ENCODE measurements at places on chromosomes 12 and 14. TPM values are rescaled to one million over a fixed set of nuclear protein-coding genes. Genes with fewer than 3 reads are reported as not detected.

GRCh38 chr14:82511399-82511798 lies 977.7 kb upstream of the SEL1L start:
- no peak for DNase-seq
- no peaks in the 10 kb centered on the region for H3K36me3 ChIP-seq
- no peak overlapping the region for H3K4me3 ChIP-seq
- H3K4me1 ChIP-seq = no peaks in the 10 kb centered on the region
- no peak overlapping the region for H3K27ac ChIP-seq

GRCh38 chr14:26113911-26114640 lies 483.8 kb downstream of the NOVA1 start:
- H3K36me3 ChIP-seq = no peaks in the 10 kb centered on the region
- no peaks in the 10 kb centered on the region for H3K4me1 ChIP-seq
- no peak for DNase-seq
- no peak overlapping the region for H3K4me3 ChIP-seq

GRCh38 chr12:3523058-3523457 lies 32.1 kb downstream of the PRMT8 start:
- no peak overlapping the region for H3K4me3 ChIP-seq
- no peaks in the 10 kb centered on the region for H3K27me3 ChIP-seq
- no peak overlapping the region for H3K27ac ChIP-seq
- H3K36me3 ChIP-seq = no peaks in the 10 kb centered on the region
- DNase-seq = no peak
- no peaks in the 10 kb centered on the region for H3K4me1 ChIP-seq

DNA sequence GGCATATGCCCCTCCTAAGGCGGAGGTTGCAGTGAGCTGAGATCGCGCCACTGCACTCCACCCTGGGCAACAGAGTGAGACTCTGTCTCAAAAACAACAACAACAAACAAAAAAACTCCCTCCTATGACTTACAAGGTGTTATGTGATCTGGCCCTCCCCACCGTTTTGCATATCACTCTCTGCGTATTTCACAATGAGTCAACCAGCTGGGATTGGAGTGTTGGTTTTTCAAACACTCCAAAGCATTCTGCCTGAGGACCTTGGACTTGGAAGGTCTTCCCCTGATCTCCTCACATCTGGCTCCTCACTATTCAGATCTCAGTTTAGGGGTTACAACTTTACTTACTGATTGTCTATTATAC lies 14.0 kb downstream of the MANSC1 start:
- no peak overlapping the region for H3K27ac ChIP-seq
- no peaks in the 10 kb centered on the region for H3K4me1 ChIP-seq
- no peaks in the 10 kb centered on the region for H3K27me3 ChIP-seq
- no peak for DNase-seq
- no peaks in the 10 kb centered on the region for H3K36me3 ChIP-seq
- no peak overlapping the region for H3K4me3 ChIP-seq

DNA sequence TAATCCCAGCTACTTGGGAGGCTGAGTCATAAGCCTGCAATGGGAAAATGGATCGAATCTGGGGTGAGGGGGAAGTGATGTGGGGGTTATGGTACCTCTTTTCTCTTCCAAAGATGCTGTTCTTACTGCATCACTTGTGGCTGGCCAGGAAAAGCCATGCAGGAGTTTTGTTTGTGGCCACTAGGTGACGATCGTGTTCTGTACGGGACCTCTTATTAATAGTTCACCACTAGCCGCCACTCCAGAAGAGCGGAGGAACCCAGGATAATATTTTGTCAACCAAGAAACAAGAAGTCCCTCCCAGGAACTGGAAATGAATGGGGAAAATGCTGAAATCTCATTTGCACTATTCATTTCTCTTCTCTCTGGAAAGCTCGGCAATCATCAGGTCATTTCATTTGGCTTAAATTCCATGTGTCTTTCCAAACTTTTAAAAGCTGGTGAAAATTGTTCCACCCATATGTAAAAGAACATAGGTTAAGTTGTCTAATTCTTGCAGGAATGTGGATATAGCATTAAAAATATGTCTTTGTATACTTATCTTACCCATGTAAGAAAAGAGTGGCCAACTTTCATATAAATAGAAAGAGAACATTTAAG lies 8.9 kb downstream of the GPR65 start:
- no peaks in the 10 kb centered on the region for H3K36me3 ChIP-seq
- no peaks in the 10 kb centered on the region for H3K27me3 ChIP-seq
- no peaks in the 10 kb centered on the region for H3K4me1 ChIP-seq
- no peak overlapping the region for H3K4me3 ChIP-seq
- H3K27ac ChIP-seq = no peak overlapping the region

- H3K27me3 ChIP-seq = no peaks in the 10 kb centered on the region
- no peak overlapping the region for H3K4me3 ChIP-seq
- no peak overlapping the region for H3K27ac ChIP-seq
- no peaks in the 10 kb centered on the region for H3K4me1 ChIP-seq
Observed at GRCh38 chr12:128971802-128972201, 118.5 kb downstream of the GLT1D1 start.

DNA sequence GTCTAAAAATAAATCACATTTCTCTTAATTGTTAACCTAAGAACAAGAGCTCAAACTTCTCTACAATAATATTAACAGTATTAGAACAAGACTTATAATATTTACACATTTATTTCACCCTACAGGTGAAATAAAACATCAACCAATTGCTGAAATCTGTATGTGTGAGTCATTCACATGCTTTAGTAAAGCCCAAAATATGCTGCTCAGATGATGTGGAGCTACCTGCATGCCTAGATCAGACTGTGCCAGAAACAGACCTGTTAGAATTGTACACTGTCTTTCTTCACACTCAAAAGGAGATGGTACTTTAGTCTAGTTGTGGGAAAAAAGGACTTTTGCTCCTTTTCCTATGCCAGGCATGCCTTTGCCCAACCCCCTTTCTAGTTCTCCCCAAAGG lies 54.7 kb downstream of the RPS6KA5 start:
- no peaks in the 10 kb centered on the region for H3K36me3 ChIP-seq
- no peak for DNase-seq
- H3K4me3 ChIP-seq = no peak overlapping the region
- H3K27ac ChIP-seq = peak overlapping the region; percentile 39
- H3K4me1 ChIP-seq = no peaks in the 10 kb centered on the region
- no peaks in the 10 kb centered on the region for H3K27me3 ChIP-seq

DNA sequence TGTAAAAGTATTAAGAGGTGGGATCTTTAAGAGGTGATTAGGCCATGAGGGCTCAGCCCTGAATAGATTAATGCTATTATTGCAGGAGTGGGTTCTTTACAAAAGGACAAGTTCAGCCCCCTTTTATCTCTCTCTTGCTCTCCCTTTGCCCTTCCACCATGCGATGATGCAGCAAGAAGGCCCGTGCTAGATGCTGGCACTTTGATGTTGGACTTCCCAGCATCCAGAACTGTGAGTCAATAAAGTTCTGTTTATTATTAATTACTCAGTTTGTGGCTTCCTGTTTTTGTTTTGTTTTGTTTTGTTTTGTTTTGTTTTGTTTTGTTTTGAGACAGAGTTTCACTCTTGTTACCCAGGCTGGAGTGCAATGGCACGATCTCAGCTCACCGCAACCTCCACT lies 10.1 kb downstream of the RNASE1 start:
- H3K4me1 ChIP-seq = no peaks in the 10 kb centered on the region
- DNase-seq = no peak
- no peaks in the 10 kb centered on the region for H3K27me3 ChIP-seq
- H3K27ac ChIP-seq = no peak overlapping the region
- H3K36me3 ChIP-seq = no peaks in the 10 kb centered on the region

DNA sequence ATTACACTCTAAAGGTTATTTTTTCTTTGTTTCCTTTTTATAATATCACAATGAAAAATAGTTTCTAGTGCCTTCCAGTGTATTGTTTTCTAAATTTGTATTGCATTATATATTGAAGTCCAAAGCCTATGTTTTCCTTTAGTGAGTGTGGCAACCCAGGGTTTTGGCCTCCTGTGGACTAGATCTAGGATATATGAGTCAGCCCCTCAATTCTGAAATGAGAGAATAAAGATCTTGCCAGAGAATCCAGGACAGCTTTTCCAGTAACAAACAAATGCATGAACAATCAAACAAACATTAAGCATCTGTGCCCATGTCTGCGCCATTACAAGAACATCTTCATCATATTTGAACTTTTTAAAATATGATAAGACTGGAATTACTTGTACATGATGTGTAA lies 70.7 kb upstream of the SSTR1 start:
- no peak overlapping the region for H3K27ac ChIP-seq
- no peak for DNase-seq
- H3K4me3 ChIP-seq = no peak overlapping the region
- H3K27me3 ChIP-seq = no peaks in the 10 kb centered on the region
- H3K36me3 ChIP-seq = no peaks in the 10 kb centered on the region
- H3K4me1 ChIP-seq = no peaks in the 10 kb centered on the region

- H3K27ac ChIP-seq = no peak overlapping the region
- no peaks in the 10 kb centered on the region for H3K27me3 ChIP-seq
- H3K4me1 ChIP-seq = no peaks in the 10 kb centered on the region
- H3K36me3 ChIP-seq = no peaks in the 10 kb centered on the region
Observed at GRCh38 chr14:77849711-77850110, 49.8 kb downstream of the ADCK1 start.

DNA sequence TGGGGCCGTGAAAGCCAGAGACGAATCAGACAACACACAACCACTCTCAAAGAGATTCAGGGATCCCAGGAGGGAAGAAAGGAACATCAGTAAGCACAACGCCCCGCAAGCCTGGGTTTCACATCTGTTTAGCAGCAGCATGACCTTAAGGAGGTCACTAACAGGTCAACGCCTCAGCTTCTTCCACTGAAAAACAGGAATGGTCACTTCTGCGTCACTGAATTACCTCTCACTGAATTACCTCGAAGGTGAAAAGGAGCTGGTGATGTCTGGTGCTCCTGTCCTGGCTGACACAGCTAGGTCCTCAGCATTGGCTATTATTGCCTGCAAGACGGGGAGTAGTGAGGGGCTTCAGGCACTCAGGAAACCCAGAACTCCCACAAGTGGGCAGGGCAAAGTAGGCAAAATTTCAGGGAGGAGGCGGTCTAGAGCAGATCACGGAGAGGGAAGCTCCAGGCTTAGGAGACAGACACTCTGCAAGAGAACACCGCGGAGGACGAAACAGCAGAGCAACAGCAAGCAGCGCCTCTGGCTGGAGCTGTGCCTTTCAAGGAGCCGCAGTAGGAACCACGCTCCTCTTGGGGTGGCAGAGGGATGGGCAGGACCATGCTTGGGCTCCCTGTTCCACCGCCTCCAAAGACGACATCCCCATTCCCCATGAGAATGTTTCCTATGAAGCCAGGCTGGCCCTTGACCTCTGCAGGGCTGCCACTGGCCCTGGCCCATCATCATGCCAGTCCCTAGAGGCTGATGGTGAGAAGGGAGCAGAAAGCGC lies 108.4 kb downstream of the SINHCAF start:
- no peaks in the 10 kb centered on the region for H3K4me1 ChIP-seq
- no peaks in the 10 kb centered on the region for H3K36me3 ChIP-seq
- DNase-seq = no peak
- H3K4me3 ChIP-seq = no peak overlapping the region
- H3K27me3 ChIP-seq = no peaks in the 10 kb centered on the region
- no peak overlapping the region for H3K27ac ChIP-seq

- no peak overlapping the region for H3K27ac ChIP-seq
- no peaks in the 10 kb centered on the region for H3K27me3 ChIP-seq
- H3K4me1 ChIP-seq = no peaks in the 10 kb centered on the region
Observed at GRCh38 chr12:49161092-49161795, 27.6 kb downstream of the TUBA1A start.

- no peak overlapping the region for H3K27ac ChIP-seq
- H3K27me3 ChIP-seq = no peaks in the 10 kb centered on the region
- H3K4me1 ChIP-seq = no peaks in the 10 kb centered on the region
- DNase-seq = no peak
Observed at GRCh38 chr14:85363358-85363757, 166.6 kb upstream of the FLRT2 start.

DNA sequence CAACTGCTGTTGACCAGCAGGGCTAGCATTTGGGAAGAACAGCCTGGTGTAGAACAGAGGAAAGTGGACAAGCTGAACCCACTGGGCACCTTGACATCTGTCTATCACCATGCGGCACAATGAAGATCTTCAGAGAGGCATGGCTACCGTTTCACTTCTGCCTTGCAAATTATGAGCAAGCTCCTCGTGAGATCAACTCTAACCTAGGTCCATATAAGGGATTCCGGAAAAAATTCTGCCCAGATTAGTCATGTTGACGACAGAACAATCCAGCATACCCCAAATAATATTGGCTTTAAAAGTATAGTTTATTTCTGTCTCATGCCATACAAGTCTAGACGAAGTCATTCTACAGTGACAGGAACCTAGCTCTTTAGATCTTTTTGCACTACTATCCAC lies 91.6 kb upstream of the ATF7IP start:
- H3K27me3 ChIP-seq = no peaks in the 10 kb centered on the region
- DNase-seq = no peak
- no peak overlapping the region for H3K4me3 ChIP-seq
- H3K36me3 ChIP-seq = no peaks in the 10 kb centered on the region
- H3K27ac ChIP-seq = no peak overlapping the region

DNA sequence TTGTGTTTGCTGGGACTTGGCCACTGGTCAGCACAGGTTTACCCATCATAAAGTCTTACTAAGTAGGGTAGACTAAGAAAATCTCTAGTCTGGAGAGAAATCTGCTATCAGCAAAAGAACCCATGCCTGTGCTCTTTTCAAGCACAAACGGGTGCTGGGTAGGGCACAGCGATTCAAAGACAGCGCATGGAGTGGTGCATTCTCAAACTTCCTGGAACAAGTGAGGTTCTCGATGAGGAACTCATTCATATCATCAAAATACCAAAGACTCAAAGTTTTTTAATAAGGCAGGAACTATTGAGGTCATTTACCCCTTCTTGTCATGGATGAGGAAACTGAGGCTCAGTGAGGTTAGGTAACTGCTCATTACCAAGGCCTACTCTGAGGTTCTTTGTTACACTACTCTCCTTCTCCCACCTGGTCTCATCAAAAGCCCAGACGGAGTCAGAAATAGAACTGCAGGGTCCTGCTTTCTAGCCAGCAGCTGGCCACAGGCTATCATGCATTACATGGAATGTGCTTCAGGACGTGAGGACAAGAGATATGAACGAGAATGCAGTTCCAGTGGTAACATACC lies 390.3 kb downstream of the ZFP36L1 start:
- peak overlapping the region; percentile 84 for H3K27ac ChIP-seq
- no peaks in the 10 kb centered on the region for H3K36me3 ChIP-seq
- no peak overlapping the region for H3K4me3 ChIP-seq
- peaks cover 17% of the 10 kb centered on the region for H3K4me1 ChIP-seq
- H3K27me3 ChIP-seq = no peaks in the 10 kb centered on the region
- DNase-seq = no peak

GRCh38 chr14:99727096-99727870 lies 43.2 kb downstream of the CYP46A1 start:
- H3K4me1 ChIP-seq = no peaks in the 10 kb centered on the region
- H3K4me3 ChIP-seq = no peak overlapping the region
- peak; percentile 12 for DNase-seq
- H3K27me3 ChIP-seq = no peaks in the 10 kb centered on the region
- no peak overlapping the region for H3K27ac ChIP-seq
- no peaks in the 10 kb centered on the region for H3K36me3 ChIP-seq

The DIO2 gene
- total RNA-seq = 1.8 TPM

The ADAM21 gene
- total RNA-seq = not detected

The EIF2S3B gene
- total RNA-seq = 1.0 TPM

The COCH gene
- total RNA-seq = 0.30 TPM

The BMAL2 gene
- total RNA-seq = under 0.01 TPM

The ALG10B gene
- 66.6 TPM for total RNA-seq

The MMP19 gene
- total RNA-seq = 6.8 TPM

The A2ML1 gene
- total RNA-seq = not detected
